Activated CD8-positive, alpha-beta memory T cell treated with anti-CD3 and anti-CD28 coated beads for 1 hour (primary cell): ENCODE measurements at places on chromosomes 6 and 20.

- no peak for DNase-seq
Observed at GRCh38 chr20:38937000-38937399, 10.8 kb downstream of the FAM83D start.

GRCh38 chr6:21278375-21278745 lies 315.2 kb upstream of the SOX4 start:
- no peak for DNase-seq

DNA sequence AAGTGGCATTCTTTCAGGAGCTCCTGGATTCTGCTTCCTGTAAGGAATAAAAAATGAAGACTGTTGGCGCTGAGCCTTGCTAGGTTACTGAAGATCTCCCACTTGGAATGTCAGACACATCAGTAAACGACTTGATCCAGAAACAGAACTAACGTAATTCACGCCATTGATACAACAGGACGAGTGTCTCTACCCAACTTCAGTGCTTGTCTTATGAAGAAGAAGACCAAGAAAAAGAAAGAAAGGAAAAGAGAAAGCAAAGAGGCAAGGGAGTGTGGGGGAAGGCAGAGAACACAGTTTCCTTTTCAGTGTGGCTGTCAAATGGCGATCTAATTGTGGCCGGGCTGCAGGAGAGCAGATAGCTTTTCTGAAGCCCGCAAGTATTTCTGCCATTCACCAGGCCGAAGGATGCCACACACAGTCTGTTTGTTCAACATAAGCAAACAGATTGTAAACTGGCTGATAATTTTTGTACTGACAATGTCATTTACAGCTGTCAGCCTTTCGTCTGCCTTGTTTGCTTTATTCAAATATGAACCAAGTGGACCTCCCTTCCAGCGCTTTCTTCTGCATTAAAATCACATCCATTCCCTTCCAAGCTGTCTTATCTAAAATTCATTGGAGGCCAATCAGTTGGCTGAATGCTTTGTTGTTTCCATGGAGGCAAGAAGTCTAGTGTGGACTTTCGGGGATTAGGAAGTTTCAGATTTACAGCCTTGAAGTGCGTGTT lies 180.6 kb downstream of the FOXA2 start:
- no peak for DNase-seq

DNA sequence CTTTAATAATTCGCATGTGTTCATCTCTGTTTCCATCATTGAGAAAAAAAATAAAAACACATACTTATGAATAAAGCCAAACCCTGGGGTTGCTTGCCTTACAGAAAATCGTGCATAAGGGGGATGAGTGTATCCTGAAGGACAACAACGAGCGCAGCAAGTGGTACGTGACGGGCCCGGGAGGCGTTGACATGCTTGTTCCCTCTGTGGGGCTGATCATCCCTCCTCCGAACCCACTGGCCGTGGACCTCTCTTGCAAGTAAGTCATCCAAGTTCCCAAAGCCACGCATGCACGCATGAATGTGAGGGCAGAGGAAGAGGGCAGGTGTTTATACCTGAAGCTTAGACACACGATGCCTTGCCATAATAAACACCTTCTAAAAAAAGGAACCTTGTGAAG lies 20.9 kb upstream of the SNRNP48 start:
- DNase-seq = no peak

GRCh38 chr6:44327096-44327495 lies 13.9 kb upstream of the AARS2 start:
- no peak for DNase-seq

DNA sequence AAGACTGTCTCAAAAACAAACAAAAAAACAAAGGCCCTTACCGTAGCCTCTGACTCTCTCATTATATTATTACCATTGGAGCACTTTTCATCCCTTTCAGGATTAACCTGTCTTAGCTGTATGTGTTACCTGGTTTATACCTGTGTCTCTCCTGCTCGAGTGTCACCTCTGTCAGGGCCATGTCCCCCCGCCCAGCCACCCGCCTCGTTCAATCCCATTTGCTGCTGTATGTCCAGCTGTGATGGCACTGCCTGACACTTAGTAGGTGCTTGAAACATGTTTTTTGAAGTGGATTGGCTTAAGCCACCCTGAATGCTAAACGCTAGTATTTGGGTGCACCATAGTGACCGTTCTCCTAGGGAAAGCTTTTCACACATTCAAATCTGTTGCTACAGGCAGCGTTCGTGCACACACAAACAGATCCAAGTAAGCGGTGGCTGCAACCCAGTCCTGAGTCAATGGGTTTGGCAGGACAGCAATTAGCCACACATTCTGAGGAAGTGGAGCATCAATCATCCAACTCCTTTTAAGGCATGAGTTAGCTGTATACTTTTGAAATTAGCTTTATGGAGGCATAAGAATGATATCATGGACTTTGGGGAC lies 98.9 kb upstream of the ZNF217 start:
- no peak for DNase-seq

- no peak for DNase-seq
Observed at GRCh38 chr20:59972037-59972801, 14.0 kb downstream of the CDH26 start.

DNA sequence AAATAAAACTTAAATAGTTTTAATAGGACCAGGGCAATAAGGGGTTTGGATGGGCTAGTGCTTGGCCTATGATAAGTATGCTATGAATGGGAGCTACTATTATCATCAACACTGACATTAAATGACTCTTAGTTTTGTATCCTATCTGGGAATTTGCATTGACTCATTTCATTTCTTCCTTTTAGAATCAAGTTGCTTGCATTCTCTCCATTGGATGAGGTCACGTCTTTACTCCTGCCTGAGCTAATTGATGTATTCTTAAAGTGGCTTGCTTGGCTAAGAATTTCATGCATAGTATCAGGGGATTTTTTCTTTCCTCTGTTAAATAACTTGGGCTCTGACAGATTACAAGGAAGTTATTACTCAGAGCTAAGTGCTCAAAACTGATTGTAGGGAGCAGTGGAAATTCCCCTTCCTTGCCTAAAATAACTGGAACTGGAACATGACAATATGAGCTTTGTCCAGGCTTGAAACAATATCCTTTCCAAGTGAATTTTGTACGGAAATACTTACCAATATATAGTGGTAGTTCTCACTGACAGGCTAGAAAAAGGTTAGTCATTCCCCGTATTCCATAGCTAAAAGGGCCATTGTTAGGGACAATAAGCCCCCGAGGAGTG lies 169.9 kb downstream of the BCAS1 start:
- DNase-seq = no peak

GRCh38 chr6:11021003-11021402 lies 23.1 kb downstream of the ELOVL2 start:
- no peak for DNase-seq

DNA sequence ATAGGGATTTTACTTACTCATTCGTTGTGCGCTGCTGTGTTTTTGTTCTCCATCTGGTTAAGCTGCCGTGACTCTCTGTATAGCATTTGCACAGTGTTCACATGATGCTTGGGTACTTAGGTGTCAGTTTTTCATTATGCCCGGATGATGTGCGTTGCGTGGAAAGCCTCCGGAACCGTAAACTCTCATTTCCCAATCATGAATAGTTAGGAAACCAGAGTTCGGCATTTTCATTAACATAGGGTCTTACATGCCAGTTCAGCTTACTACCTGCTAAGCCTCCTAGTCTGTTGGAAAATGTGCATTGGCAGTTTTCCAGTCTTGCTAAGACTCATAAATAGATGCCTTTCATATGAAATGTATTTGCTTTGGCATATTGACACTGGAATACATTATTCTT lies 483.4 kb upstream of the FLRT3 start:
- no peak for DNase-seq

DNA sequence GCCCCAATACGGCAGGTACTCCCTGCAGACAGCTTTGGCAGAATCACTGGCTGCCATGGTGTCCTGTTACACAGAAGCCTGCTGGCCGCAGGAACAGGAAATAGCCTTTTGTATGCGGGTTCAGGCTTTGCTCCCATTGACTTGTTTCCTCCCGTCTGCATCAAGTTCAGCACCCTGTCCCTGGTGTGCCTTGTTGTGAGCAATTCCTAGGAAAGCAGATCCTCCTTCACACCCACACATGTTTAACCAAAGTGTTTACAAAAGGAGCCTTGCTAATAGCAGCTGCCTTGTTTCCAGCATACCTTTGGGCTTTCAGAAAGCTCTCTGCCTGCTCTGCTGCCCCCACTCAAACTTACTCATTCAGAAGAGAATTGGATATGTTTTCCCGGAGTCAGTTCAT lies 127.2 kb upstream of the SUPT3H start:
- DNase-seq = no peak

DNA sequence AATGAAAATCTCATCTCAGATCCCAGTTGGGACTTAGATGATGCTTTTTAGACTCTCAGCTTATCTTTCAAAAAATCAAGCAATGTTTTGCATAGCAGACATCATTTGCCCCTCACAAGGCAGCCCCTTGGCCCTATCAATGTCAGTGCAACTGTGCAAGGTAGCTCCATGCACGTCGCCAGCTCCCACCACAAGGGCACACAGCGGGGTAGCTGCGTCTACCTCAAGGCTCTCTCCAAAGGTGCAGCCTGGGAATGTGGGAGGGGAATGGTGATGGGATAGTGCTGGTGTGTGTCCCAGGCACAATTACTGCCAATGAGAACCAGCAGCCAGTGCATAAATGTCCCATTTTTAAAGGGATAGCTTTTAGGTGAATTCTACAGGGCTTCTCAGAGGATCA lies 137.5 kb upstream of the SYNDIG1 start:
- DNase-seq = no peak

DNA sequence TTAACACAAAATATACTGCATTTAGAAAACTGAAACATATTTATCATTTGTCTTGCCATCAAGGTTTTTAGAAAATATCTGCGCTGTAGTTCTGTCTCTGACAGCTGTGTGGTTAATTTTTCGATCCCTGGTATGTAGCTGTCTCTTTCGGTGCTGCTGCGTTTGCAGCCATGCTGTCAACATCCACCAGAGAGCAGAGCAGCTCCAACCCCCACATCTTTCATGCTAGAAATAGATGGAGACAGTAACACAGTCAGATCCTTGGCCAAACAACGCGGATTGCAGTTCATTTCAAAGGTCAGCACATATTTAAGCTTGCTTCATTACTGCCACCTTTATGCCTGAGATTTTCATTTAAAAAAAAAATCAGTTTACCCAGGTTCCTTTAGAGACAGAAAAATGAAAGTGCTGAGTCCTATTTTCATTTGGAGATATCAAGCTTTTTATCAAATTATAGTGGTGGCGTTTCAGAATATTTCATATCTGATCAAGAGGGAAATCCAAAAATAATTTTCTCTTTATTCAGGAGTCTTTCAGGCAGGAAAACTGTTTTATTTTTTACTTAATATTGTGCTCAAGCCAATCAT lies 157.7 kb upstream of the MMS22L start:
- DNase-seq = no peak

DNA sequence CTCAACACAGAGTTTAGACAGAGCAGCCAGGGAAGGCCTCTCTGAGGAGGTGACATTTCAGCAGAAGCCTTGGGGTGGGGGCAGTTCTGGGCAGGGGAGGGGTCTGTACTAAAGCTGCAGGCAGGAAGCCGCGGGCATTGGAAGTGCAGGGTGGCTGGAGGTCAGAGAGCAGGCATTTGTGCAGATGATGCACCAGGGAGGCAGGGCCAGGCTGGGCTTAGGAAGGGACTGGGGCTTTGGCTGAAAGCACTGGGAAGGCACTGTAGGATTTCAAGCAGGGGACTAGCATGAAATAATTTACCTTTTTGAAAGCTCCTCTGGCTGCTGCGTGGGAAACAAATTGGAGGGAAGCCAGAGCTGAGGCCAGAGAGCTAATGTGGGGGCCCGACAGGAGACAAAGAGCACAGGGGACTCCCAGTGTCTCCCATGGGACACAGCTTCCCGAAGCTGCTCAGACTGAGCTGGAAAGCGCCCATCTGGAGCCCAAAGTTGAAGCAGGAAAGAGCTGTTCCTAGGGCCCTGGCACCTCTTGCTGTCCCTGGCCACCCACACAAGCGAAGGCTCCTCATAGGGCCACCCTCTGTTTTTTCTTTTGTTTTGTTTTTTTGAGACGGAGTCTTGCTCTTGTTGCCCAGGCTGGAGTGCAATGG lies 19.3 kb downstream of the ADA start:
- DNase-seq = no peak

GRCh38 chr6:5930143-5930770 lies 76.5 kb downstream of the NRN1 start:
- no peak for DNase-seq

GRCh38 chr6:22529866-22530265 lies 39.5 kb upstream of the HDGFL1 start:
- no peak for DNase-seq

DNA sequence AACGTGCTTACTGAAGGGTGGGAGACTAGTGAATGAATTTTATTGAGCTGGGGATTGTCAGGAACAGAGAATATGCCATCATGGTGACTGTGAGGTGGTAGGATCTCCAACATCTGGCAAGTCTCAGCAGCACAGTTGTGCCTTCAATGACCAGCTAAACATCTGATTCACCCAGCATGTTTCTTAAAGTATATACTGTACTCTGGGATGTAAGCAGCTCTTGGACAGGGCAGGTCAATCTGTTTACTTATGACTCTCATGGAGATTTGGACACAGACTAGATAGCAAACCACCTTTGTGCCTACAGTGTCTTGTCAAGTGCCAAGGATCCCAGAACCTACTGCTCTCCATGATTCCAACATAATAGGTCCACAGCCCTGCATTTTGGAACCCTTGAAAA lies 801.0 kb upstream of the CITED2 start:
- no peak for DNase-seq

GRCh38 chr6:117167520-117168271 lies 97.7 kb upstream of the VGLL2 start:
- no peak for DNase-seq

DNA sequence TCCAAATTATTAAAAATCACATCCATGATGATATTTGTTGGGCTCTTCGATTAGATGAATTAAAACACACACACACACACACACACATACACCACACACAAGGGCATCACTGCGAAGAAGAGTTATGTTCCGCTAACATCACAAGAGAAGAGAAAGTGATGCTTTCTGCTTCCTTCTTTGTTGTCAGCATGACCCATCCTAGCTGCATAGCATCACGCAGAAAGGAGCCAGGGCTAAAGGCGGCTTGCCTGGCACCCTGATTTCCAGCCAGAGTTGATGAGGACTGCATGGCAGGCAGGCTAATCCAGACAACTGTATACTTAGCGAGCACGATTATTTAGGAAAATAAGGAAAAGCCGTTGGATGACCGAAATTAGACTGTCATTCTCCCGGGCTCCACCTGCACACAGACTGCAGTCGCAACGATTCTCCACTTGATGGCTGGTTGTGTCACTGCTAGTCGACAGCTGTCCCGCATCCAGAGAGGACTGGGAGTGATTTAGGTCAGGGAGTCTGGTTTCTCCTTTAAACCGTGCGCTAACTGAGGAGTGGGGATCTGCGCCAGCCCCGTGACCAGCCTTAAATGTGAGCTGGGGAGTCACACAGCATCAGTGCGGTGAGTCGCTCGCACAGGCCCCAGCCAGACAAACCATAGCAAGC lies 70.6 kb upstream of the SOX4 start:
- DNase-seq = no peak

GRCh38 chr6:22598339-22598738 lies 29.0 kb downstream of the HDGFL1 start:
- no peak for DNase-seq
